ENCODE measurements at places on chromosomes 3 and 15. TPM values are rescaled to one million over a fixed set of nuclear protein-coding genes. Genes with fewer than 3 reads are reported as not detected.

TATDN2 gene
- total RNA-seq, result 52.8 TPM

- no peak for DNase-seq
Measured at GRCh38 chr3:12370758-12371157, 81.9 kb downstream of the PPARG start.

DNA sequence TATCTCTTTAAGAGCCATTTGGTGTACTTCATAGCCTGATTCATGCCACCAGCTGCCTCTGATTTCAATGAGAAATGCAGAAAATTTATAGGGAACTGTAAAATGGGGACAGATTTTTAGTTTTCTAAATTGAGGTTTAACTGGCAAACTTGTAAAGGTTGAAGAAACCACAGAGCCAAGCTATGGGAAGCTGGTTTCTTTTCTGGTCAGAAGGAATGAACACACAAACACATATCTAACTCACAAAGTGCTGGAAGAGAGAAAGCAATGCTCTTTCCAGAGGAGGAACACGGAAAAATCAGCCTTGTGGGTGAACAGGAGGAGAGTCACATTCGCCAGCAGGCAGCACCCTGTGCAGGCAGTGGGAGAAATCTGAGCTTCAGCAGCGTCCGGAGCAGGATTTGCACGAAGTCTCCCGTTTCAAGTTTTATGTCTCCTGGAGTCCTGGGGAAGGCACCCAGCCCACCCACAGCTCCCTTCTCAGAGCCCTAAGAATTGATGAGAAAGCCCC lies 481 bp downstream of the MASP1 start:
- DNase-seq, result no peak

DNA sequence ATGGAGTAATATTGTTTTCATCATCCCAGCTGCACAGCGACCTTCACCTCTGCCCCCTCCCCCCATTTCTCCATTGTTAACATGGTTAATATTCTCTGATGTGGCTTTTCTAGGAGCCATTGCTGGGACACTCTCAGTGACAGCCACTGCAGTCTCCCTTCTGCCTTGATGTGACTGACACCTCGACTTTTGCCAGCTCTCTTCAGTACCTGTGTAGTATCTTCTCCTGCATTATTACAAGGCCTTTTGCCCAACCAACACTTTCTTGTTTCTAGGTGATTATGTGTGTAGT lies 179.8 kb downstream of the CLSTN2 start:
- DNase-seq, result no peak

- no peak for DNase-seq
Measured at GRCh38 chr3:162295323-162295983, 798.8 kb downstream of the OTOL1 start.

DNA sequence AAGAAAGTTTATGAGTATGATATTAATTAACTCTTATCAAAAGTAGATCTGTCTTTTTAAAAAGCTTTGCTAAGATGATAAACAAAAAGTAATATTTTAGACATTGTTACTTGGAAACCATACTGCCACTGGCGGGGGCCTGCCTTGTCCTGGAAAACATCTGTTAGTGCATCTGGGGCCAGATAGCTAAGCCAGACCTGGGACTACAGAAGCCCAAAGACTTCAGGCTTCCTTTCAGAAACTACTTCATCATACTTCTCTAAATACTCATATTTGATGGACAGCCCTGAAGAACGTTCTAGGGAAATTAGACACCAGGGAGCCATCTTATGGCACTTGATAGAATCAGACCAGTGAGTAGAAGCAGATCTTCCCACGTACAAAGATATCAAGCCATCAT lies 795.4 kb upstream of the SEMA6D start:
- no peak for DNase-seq

- DNase-seq, result no peak
Measured at GRCh38 chr3:59935025-59935424, 885.2 kb upstream of the CFAP20DC start.

HDC gene
- 1.2 TPM for total RNA-seq

DNA sequence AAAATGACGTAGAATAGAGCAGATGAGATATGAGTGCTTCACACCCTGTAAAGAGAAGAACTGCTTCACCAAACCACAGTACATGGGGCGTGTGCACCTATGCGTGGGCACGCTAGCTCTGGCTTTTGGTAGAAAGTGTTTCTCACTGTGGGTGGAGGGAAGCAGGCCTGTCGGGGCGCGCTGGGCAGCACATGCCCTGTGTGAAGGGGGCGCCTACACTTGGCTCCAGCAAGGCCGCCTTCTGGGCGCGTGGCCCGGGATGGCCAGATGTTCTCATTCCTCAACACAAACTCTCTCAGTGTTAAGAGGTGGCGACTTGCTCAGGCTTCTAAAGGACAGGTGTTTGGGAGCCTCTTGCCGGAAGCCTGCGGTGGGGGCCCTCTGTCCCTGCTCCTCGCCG lies 90.0 kb downstream of the FBLN2 start:
- no peak for DNase-seq

- no peak for DNase-seq
Measured at GRCh38 chr3:187954873-187955586, 198.9 kb upstream of the LPP start.

DNA sequence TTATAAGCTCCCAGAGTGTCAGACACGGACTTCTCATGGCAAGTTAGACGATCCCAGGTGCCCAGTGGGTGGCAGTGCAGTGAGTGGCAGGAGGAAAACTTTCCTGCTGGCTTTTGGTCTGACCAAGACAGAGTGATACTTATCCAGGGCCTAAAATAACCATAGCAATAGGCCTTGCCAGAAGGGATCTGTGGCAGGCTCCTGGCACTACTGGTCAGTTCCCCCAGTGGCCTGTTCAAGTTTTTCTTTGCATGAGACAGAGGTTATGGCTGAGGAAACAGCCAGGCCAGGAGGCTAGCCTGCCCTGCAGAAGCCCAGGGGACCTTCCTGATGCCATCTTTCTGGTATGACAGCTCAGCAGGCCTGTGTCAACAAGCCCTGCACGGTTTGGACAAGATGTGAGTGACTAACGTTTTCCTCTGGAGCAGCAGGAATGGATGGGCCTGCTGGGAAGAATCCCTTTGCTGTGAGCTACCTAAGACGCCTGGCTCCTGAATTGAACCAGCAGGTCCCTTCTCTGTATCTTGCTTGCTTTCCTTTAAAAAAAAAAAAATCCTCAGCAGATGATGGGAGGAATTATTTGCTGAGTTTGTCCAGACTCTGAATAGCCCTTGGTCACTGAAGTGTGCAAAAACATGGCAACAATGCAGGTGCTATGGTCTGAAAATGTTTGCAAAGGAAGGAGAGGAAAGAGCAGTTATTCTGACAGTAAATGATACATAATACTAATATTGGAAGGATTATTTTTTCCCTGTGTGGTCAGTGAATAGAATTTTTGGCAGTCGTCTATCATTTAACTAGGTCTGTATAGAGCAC lies 18.0 kb downstream of the SCG5 start:
- no peak for DNase-seq

DNA sequence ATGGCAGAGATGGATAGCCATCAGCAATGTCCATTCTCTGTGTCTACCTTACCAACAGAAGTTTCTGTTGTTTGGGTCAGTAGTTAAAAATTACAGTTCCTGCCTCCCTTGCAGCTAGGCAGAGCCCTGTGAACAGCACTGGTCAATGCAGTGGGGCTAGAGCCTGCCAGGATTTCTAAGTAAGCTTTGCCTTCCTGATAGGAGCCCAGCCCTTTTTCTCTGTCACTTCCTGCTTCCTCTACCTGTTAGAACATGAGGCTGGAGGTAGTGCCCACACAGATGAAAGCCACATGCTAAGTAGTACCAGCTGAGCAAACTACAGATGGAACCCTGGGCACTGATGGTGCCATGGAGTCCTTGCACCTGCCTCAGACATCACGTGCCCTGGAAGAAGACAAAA lies 45.0 kb downstream of the MGLL start:
- DNase-seq, result peak; percentile 27

DNA sequence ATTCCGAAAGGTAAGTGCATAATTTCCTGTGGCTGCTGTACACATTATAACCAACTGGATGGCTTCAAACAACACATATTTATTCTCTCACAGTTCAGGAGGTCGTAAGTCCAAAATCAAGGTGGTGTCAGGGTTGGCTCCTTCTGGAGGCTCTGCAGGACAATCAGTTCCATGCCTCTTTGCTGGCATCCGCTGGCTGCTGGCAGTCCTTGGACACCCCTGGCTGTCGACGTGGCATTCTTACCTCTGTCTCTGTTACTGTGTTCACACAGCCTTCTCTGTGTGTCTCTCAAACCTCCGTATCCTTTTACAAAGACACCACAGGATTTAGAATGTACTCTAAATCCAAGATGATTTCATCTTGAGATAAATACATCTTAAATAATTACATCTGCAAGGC lies 398.8 kb upstream of the ATP10A start:
- no peak for DNase-seq

DNA sequence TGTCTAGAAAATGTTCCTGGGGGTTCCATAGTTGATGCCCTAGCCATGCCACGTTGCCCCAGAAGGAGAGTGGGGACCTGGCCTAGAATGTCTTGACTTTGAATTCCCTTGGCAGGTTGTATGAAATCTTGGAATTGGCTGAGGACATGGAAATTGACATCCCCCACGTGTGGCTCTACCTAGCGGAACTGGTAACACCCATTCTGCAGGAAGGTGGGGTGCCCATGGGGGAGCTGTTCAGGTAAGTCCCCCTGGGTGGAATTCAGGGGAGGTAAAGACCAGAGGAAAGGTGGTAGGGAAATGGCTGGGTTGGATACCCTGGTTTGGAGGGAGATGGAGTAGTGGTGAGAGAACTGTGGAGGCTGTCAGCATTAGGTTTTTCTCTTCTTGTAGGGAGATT lies 8.9 kb upstream of the FAM131A start:
- no peak for DNase-seq

DNA sequence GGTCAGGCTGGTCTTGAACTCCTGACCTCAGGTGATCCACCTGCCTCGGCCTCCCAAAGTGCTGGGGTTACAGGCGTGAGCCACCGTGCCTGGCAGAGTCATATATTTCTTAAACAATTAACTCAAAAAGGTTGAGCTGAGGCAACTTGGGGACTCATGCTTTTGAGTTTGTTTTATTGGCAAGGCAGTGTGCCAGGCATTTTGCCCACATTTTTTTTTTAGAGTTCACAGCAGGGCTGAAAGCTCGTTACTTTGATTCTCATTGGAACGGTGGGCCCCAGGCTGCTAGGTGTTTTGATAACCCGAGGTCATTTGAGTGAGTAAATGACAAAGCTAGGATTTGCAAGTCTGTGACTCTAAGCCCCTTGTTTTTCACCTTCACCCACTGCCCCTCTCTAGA lies 76.2 kb downstream of the CCK start:
- DNase-seq, result no peak

GRCh38 chr15:65085990-65086679 lies 9.6 kb downstream of the KBTBD13 start:
- no peak for DNase-seq

- no peak for DNase-seq
Measured at GRCh38 chr3:134707908-134708597, 57.2 kb upstream of the KY start.

CEMIP gene
- 0.57 TPM for total RNA-seq

MAN2C1 gene
- total RNA-seq, result 690 TPM

DNA sequence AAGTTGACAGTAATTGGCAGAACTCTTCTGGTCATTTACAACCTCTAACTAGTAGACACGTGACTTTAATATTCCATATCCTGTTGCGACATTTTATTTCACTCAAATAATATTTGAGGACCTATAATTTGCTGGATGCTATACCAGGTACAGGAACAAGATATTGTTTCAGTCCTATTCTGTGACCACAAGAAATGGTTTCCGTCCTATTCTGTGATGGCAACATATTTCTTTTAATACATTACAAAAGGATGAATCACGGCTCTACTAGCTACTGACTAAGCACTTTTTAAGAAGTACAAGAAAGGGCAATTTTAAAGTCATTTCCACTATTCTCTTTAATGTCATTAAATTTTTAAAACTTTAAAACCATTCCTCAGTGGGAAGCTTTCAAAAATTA lies 400.2 kb downstream of the CNTN3 start:
- no peak for DNase-seq

GRCh38 chr3:86645756-86646155 lies 345.2 kb downstream of the VGLL3 start:
- DNase-seq, result no peak

- DNase-seq, result no peak
Measured at GRCh38 chr3:183244981-183245476, 8.0 kb upstream of the B3GNT5 start.

DNA sequence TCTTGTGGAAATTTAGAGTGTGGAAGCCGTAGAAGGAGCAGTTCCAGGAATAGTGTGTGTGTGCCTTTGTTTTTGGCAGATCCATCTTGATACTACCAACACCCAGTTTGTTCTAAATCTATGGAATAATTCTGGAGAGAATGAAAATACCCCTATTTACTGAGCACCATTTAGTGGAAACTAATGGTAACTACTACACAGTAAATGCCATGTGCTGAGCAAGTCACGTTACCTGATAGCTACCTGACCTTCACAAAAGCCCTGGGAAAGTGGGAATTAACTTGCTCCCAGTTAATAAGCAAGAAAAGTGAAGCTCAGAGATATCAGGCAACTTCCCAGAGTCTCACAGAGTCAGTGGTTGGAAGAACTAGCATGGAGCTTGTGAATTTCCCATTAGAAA lies 137.7 kb downstream of the ARPP21 start:
- no peak for DNase-seq

DNA sequence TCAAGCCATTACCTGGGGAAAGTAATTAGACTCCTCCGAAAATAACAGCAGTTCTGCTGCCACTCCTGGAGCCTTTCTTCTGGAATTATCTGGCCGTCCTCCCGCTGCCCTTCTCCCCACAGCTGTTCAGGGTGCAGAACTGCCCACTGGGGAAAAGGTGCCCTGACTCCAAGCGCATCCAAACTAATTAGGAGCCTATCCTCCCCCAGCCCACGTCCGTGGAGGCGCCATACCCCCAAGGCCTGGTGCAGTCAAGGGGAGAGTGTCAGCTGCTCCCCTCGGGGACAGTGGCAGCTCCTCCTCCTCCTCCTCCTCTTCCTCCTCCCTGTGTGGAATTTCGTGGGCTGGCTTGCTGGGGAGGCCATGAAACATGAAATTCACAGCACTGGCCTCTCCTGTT lies 177.2 kb downstream of the XXYLT1 start:
- no peak for DNase-seq

CTXN2 gene
- not detected for total RNA-seq

GRCh38 chr3:27728195-27729087 lies 6.3 kb upstream of the EOMES start:
- no peak for DNase-seq

SEC62 gene
- 35.0 TPM for total RNA-seq

GRCh38 chr15:59227021-59227420 lies 20.4 kb downstream of the LDHAL6B start:
- no peak for DNase-seq

CHRM5 gene
- total RNA-seq, result not detected

GRCh38 chr3:37124435-37124834 lies 49.9 kb downstream of the LRRFIP2 start:
- no peak for DNase-seq

GRCh38 chr3:134106580-134106979 lies 76.9 kb upstream of the SLCO2A1 start:
- DNase-seq, result no peak

- no peak for DNase-seq
Measured at GRCh38 chr15:79099692-79100091, 9.1 kb upstream of the RASGRF1 start.

All from Peyer's patch (tissue), 4 donors.